CD8-positive, alpha-beta T cell (primary cell): ENCODE measurements at places on chromosomes 12 and 14.

- DNase-seq: no peak
These were observed 21.0 kb upstream of the MIA2 start for GRCh38 chr14:39212693-39213092.

DNA sequence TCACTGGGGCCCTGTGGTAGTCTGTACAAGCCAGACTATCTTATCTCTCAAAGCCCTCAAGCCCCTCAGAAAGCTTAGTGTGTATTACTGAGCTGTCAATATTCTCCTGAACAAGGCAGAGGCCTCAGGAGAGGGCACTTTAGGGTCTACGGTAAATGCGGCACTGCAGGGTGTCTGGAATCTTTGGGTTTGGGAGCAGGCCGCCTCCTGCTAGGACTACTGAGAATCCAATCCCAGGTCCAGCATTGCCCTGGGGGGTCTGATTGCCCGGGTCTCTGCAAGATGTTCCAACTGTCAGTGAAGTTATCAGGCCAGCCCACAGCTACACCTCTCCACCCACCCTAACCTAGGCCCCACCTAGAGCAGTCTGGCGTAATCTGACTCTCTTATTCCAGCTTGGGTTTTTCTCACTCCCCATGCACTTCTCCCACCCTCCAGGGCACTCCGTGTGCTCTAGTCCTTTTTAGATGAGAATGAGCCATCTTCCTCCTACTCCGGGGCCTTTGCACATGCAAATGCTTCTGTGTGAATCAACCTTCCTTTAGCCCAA lies 4.3 kb upstream of the ZFP36L1 start:
- DNase-seq: no peak

DNA sequence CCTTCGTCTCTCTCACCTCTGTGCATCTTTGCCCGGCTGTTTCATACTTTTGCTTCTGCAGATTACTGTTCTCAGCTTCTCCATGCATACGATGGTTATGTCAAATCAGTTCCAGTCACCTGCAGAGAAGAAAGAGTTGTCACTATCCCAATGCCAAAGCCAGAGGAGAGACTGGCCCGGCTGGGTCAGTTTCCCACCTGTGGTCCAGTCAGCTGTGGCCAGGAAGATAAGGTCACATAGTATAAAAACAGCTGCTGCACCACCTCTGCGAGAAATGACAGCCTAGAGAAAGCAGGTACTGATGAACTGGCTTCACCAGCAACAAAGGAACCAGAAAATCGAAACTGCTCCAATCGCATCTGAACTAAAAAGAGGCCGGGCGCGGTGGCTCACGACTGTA lies 6.4 kb upstream of the P2RX4 start:
- DNase-seq: no peak

DNA sequence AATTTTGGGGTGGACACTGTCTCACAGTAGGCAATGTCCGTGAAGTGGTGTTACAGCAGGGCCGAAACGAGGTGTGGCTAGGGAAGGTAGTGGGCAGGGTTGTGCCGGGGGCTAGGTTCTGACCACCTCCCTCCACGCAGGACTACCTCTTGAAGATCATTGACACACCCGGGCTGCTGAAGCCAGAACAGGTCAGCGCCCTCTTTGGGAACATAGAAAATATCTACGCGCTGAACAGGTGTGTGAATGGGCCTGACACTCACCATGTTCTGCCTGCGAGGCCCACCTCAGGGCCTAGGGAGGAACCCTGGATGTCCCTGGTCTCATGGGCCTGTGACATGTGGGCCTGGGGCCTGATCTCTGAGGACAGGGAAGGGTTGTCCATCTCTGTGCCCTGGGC lies 24.6 kb downstream of the PLEKHG3 start:
- no peak for DNase-seq

DNA sequence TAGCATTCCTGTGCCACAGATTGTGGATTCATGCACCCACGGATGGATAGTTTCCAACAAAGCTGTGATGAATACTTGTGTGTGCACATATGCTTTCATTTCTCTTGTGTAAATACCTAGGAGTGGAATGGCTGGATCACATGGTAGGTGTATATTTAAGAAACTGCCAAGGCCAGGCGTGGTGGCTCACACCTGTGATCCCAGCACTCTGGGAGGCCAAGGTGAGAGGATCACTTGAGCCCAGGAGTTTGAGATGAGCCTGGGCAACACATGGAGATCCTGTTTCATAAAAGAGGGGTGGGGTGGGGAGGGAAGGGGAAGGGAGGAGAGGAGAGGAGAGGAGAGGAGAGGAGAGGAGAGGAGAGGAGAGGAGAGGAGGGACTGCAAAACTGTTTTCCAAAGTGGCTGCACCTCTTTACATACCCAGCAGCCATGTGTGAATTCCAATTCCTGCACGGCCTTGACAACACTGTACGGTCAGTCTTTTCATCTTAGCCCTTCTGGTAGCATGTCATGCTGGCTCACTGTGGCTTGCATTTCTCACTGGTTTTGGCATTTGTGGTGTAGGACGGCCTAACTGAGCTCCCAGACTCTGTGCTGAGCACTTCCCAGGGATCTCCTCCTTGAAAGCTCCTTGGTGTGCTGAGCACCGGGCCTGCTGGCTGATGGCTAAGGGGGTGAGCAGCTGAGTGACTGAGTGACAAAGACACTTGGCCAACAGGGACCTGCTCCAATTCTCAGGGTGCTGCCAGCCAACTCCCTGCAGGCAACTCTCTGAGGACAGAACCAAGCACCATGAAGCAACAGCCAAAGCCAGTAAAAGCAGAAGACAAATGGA lies 27.9 kb downstream of the SYNE3 start:
- no peak for DNase-seq

DNA sequence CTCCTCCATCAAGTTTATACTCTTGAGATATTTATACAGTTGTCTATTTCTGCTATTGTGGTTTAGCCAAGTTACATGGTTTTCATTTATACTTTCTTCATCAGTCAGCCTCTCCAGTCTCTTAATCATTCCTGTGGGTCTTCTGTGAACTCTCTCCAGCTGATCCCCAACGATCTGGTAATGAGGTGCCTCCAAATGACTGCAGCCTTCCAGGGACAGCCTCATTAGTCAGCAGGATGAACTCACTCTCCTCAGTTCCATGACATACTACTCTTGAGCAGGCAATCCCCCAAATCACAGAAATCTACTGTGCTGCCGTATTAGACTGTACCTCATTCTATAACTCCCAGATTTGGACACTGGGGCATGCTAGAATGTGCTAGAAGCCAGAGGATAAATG lies 15.3 kb downstream of the AREL1 start:
- DNase-seq: no peak

DNA sequence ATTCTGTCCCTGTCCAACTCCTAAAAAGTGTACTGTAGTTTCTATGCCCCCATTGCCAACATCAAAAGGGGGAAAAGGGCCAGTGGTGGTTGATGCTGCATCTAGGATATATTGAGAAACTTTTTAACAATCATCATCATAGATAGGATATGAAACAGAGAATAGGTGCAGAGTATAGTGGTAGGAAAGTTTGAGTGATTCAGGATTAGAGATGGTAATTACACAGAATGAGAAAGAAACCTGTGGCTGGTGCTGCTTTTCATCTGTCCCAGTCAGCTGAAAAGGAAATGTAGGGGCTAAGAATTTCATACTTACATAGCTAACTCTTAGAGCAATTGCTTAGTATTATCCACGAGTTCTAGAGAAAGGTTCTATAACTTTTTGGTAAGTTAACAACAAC lies 67.6 kb downstream of the GTF2A1 start:
- DNase-seq: no peak
